ENCODE measurements at places on chromosomes 3 and 15.

- DNase-seq, result no peak
Measured at GRCh38 chr3:106276151-106276550, 407.3 kb upstream of the CBLB start.

- DNase-seq, result no peak
Measured at GRCh38 chr15:25683911-25684310, 179.2 kb downstream of the ATP10A start.

GRCh38 chr15:81851325-81851724, 194.5 kb downstream of the MEX3B start:
- DNase-seq, result no peak

GRCh38 chr15:76756381-76756780, 148.8 kb downstream of the SCAPER start:
- no peak for DNase-seq

GRCh38 chr3:162489853-162490252, 993.2 kb downstream of the OTOL1 start:
- no peak for DNase-seq

GRCh38 chr15:23687143-23687470, at the start of gene NDN:
Gene NDN (minus strand): TSS chr15:23687305. CDS start chr15:23687217, 88 bp downstream.
- no peak for DNase-seq

DNA sequence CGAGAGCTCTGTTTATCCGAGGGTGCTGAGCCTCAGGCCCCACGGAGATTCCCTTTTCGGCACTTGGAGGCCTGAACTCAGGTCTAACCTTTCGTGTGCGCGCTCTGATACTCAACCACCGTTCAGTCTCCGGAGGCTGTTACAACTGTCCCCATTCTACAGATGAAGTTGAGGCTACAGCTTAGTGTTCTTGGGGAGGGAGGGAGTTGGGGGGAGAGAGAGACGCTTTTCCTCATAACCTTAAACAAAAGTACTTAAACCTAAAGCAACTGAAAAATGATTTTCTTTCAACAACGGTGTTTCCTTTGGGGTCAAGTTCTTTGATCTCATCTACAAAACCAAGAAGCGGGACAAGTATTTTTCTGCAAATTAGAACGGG, 952 bp upstream of the CHST2 start:
- DNase-seq, result no peak

DNA sequence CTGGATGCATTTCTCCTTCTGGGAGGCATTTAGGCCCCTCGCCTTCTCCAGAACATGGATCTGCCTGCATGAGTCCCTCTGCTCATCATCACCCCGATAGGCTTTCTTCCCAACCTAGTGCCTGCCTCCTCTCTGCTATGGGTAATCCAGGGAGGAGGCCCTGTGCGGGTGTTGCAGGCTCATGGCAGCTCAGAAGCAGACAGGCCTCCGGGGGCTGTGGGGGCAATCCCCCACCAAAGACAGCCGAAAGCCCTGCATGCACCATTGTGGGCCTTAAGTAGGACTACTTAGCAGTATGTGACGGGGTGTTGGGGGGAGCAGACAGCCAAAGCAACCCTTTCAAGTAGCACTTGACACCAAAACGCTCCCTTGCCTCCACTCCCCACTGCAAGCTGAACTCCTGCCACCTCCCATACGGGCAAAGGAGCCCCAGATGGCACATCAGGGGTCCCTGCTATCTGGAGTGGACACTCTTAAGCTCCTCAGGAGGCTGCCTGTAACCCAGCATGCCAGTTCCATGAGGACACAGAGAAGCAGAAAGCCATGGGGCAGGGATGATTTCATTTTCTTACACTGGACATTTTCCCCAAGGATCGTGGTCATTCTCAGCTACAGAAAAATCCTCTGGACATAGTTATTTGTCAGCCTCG, 98.8 kb upstream of the HACD2 start:
- DNase-seq, result no peak

GRCh38 chr3:164450276-164450905, 627.9 kb downstream of the SI start:
- no peak for DNase-seq

DNA sequence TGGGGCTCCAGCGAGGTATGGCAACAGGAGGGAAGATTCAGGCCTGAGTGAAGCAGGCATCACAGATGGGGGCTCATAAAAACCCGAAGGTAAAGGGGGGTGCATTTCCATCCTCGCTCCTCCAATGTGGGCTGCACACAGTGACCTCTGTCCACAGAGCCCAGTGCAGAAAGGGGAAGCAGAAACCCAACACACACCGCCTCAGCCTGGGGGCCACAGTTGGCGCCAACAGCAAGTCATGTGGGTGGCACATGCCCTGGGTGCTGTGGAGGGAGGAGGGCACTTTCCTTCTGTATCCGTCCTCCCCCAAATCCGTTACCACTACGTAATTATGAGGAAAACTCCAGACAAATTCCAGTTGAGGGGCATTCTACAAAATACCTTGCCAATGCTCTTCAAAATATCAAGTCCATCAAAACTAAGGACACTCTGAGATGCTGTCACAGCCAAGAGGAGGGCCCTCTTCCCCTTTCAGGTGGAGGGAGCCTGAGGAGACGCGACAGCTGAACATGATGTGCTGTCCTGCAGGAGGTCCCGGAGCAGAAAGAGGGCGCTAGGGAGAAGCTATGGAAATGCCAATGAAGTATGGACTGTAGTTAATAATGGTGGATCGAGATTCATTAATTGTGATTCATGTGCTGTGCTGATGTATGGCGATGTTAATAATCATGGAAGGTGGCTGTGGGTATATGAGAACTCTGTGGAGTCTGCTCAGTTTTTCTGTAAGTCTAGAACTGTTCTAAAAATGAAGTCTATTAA, 16.4 kb downstream of the APBA2 start:
- DNase-seq, result no peak

DNA sequence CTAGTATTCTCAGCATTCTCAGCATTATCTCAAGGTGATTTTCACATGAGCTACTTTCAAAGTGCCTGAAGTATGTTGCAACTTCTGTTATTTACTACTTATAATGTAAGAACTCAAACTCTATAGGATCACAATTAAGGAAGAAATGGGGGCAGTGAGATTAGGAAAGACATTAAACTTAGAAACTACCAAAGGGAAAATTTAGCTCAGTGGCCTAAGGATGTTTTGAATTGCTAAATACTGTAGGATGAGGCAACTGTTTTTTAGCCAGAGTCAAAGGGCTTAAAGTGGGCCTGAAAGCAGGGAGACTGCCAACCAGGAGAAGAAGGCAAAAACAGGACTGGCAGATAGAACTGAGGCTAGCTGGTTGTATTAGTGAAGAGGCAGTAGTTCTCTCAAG, 55.5 kb upstream of the MBNL1 start:
- DNase-seq, result no peak

DNA sequence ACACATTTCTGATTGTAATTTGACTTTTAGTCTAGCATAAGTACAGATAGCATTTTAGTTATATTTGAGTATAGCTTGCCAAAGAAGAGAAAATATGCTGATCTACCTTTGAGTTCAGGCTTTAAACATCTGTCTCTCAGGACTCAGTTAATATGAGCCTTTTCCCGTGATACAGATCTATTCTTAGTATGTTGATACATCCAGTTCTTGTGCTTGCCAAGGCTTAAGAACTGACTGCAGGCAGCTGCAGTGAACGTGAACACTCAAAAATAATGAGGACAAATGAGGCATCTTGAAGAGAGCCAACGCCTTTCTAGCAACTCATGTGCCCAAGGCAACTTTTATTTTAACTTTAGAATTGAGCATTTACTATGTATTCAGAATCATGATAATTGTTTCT, 325.5 kb downstream of the SI start:
- DNase-seq, result no peak

DNA sequence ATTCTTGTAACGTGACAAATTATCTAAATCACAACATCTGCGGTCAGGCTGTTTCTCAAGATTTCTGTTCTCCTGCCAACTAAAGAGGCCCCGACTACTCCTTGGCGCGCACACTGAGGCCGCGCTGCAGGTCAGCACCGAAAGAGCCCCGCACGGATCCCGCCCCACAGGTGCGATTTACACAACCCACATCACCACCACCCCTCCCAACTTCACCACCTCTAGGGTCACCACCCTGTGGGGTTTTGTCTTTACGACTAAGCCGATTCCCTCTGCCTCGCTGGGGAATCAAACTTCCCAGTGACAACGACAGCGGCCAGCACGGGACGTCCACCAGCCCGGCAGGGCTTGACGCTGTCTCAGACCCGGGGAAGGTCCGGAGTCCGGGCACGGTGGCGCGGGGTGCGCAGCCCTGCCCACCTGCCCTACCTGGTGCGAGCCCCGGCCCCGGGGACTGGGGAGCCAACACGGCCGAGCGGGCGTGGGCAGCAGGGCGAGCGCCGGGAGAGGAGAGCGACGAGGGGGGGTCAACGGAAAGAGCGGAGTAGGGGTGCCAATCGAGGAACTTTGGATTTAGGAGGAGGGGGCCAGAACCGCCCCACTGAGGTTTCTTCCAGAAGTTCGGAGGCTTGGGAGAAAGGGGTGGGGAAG, 764 bp downstream of the UACA start:
- no peak for DNase-seq

DNA sequence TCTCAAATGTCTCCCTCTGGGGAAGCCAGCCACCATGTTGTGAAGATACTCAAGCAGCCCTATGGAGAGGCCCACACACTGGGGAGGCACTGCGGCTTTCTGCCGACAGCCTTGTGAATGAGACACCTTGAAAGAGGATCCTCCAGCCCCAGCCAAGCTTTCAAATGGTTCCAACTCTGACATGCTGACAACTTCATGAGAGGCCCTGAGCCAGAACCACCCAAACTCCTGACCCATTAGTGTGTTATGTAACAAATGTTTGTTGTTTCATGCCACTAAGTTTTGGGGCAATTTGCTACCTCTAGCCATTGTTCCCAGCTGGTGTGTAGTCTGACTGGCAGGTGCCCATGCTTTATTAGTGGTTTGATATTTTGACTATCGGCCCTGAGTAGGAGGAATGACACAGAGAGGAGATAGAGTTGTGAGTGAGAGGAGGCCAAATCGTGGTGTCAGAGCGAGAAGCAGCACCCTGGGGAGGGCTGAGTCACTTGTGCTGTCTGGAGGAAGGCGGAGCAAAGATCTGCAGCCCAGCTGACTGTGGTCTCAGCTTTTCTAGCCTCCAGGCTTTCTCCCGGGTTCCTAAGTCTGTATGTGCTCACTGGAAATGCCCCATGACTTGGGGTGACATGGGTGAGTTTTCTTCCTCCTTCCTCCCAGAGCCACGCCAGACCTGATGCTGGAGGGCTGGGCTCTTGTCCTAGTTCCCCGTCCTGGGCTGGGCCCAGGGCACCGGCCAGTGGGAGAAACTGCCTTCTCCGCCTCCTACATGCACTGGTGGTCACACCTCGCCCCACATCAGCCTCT, 56.7 kb upstream of the BLM start:
- DNase-seq, result peak; percentile 77

GRCh38 chr3:187888701-187889100, 143.4 kb upstream of the BCL6 start:
- no peak for DNase-seq

DNA sequence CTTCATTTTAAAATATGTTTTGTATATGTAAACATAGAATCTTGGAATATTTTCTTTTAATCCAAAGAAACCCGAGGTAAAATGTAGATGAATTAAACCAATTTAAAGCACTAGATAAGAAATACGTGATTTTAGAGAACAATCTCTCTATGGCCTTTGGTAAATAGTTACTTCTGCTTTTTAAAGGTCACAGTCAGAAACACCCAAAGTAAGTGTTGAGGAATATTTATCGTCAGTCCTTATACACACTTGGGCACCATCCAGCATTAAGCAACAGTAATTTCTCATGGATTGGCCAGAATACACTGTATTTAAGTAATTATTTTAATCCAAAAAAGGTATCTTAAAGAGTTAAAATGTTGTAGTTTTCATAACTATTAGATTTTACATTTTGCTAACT, 713.2 kb downstream of the NLGN1 start:
- no peak for DNase-seq

DNA sequence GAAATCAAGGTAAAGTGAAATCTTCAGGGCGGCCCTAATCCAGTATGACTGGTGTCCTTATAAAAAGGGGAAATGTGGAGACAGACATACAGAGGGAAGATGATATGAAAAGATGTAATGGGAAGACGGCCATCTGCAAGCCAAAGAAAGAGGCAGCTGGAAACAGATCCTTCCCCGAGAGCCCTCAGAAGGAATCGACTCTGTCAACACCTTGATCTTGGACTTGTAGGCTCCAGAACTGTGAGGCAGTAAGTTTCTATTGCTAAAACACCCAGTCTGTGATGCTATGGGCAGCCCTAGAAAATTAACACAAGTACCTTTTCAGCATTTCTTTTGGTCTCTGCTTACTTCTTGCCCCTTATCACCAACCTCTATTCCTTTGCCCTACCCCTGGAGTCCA, 174.7 kb upstream of the TPM1 start:
- DNase-seq, result no peak

- no peak for DNase-seq
Measured at GRCh38 chr3:24017305-24017704, 72.2 kb downstream of the NR1D2 start.

- DNase-seq, result no peak
Measured at GRCh38 chr3:191030929-191031328, 168.1 kb upstream of the OSTN start.
